ENCODE measurements at places on chromosomes 6 and 20. TPM values are rescaled to one million over a fixed set of nuclear protein-coding genes. Genes with fewer than 3 reads are reported as not detected.

DNA sequence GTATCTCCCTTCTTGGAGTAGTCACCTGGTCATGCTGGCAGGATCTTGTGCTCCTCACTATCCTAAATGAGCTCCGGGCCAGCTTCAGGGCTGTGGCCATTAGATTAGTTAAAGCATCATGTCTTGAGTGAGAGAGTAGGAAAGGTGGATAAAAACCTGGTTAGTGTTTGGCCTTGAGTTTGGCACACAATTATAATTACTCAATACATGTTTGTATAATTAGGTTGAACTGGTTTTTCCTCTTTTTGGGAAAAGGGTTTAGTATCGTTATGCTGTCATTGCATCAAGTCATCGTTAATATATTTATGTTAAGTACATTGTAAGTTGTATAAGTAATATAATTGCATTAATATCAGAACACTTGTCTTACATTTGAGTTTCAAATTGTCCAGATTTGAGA is 126.3 kb downstream of the CDKAL1 start:
- no peak for DNase-seq

- no peak for DNase-seq
Observed at GRCh38 chr6:132320007-132320406, 81.3 kb downstream of the MOXD1 start.

GRCh38 chr6:156957931-156958547 is 180.9 kb downstream of the ARID1B start:
- no peak for DNase-seq

DNA sequence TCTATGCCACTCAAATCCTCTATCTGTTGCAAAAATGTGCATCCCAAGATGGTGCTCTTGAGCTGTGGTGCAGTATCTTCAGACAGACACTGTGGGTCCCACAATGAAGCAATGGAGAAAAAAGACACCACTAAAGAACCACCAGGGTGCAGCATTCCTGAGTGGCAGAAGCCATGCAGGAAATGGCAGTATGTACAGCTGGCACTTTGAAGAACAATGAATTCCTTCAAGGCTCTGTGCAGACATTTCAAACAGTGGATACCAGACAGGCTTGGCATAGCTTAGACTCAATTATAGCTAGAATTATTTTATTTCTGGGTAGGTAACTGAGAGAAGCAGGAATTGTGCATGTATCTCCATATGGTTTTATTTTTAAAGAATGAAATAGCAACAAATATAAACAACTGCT is 24.0 kb upstream of the HDAC2 start:
- no peak for DNase-seq

DNA sequence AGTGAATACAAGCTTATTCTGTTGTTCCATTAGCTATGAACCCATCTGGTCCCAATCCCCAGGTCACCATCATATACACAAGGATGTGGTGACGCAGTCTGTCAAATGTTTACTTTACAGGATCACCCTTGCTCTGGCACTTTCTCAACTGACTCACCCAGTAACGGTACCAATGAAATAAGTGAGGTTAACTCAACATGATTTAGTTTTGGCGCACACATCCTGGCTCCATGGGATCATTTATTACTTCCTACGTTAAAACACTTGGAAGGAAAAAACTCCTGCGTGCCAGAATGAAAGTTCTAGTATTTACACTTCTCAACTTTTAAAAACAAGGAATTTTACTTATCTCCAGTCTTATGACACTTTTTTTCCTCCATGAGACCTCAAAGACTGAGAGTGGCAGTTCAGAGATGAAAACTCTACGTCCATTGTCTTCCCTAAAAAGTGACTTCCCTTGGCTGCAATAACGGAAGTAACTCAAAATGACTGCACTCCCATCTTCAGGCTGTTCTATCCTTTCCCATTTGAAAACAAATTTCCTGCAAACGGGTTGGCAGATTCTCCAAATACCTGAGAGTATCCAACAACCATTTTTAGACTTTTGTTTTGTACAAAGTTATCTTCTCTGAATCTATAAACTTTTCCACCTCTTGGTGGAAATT is 15.9 kb downstream of the AGPAT4 start:
- no peak for DNase-seq

RRAGD gene
- total RNA-seq: 11.8 TPM

CST7 gene
- total RNA-seq: 20.5 TPM

OPN5 gene
- total RNA-seq: not detected

ARG1 gene
- total RNA-seq: 14.5 TPM

TXLNB gene
- 0.37 TPM for total RNA-seq

NKAIN2 gene
- total RNA-seq: not detected

SUMO4 gene
- 4.1 TPM for total RNA-seq

KIF3B gene
- total RNA-seq: 21.6 TPM
